ENCODE measurements at places on chromosomes 3 and 15.

- DNase-seq: no peak
Observed at GRCh38 chr3:56937580-56937979, 122.9 kb upstream of the SPATA12 start.

- peak; percentile 40 for DNase-seq
Observed at GRCh38 chr3:36904641-36905040, 40.2 kb downstream of the TRANK1 start.

DNA sequence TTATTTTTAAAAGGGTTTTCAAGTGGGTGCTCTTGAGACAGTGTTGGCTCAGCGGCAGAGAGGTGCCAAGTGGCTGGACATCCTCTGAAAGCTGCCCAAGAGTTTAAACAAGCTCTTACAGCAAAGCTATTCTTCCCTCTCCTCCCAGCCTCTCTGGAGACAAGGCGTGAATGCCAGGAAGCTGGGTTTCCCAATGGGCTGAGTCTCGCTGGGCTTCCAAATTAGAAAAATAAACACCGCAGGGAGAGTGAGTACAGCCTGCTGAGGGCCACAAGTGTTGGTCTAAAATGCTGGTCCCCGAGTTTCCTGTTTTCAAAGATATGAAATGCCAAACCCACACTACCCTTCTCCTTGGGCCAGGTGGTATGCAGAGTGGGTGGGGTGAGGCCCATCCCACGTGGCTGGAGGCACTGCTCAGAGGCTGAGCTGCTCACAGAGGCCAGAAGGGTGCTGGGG is 36.4 kb downstream of the ZDHHC3 start:
- DNase-seq: no peak

DNA sequence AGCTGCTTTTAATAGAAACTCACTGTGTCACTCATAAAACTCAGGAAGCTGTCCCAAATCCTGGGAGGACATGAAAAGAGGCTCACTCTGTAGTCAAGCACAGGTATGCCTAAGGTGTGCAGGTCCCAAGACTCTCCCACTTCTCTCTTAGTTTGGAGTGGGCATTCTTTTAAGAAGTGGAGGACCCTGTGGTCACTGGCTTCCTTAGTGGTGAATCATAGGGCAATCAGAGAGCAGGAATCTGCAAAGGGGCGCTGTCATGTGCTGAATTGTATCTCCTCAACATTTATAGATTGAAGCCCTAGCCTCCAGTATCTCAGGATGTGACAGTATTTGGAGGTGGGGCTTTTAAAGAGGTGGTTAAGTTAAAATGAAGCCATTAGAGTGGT is 47.2 kb upstream of the ZBTB38 start:
- no peak for DNase-seq

DNA sequence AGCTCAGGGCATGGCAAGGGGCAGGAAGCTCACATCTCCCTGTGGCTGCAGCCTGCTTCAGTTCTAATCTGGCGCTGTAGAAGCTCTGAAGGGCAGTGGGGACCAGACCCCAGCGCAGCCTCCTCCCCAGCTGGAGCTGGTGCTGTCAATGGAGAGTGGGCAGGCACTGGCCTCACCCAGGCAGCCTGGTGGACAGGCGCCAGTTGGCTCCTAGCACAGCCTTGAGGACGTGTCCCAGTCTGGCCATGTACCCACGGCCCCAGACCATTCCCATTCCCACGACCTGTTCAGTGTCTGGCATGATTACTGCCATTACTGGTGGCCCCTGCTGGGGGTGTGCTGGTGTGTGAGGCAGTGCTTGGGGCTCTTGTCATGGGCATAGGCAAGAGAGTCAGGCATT is 16.3 kb downstream of the TYRO3 start:
- no peak for DNase-seq

DNA sequence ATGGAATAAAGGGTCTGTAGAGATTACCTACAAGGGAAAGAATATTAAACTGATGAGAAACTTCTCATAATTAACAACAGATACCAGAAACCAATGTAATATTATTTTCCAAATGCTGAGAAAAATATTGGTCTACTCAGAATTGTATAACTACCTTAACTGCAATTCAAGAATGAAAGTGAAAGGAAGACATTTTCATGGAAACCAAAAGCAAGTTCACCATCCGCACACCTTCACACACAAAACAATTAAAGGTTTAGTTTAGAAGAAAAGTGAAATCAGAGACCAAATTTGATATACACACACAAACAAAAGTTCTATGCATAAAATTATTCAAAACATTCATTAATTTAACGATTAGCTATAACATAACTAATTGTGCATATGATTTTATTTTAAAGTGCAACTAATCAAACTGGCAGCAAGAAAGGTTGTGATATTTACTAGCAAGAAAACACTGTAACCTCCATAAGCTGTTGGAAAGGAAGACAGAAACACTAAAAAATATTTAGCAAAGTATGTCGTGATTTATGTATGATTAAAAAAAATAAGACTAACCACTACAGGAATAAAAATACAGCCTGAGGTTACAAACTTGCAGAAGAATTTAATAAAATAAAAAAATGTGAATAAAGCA is 395.5 kb downstream of the FGF12 start:
- no peak for DNase-seq
